Muscle of leg (tissue), 16 donors: ENCODE measurements at places on chromosomes 1 and 21. TPM values are rescaled to one million over a fixed set of nuclear protein-coding genes. Genes with fewer than 3 reads are reported as not detected.

AGMAT gene
- 4.3 TPM for total RNA-seq

S100A12 gene
- total RNA-seq, result 1.4 TPM

PYGO2 gene
- total RNA-seq, result 17.1 TPM

PPP1R8 gene
- total RNA-seq, result 33.6 TPM

DHRS3 gene
- 29.0 TPM for total RNA-seq

AIRE gene
- total RNA-seq, result 0.04 TPM

COL6A1 gene
- 292 TPM for total RNA-seq

MATN1 gene
- 0.71 TPM for total RNA-seq

GADD45A gene
- 6.8 TPM for total RNA-seq

CLSTN1 gene
- total RNA-seq, result 39.3 TPM

DUSP12 gene
- total RNA-seq, result 32.3 TPM

FAM78B gene
- 1.2 TPM for total RNA-seq

CEP104 gene
- total RNA-seq, result 8.3 TPM

CELA3A gene
- not detected for total RNA-seq

LAPTM5 gene
- 5.6 TPM for total RNA-seq

FCRL3 gene
- total RNA-seq, result 0.04 TPM

PPIAL4G gene
- total RNA-seq, result 0.04 TPM

NEXN gene
- total RNA-seq, result 57.9 TPM
